SK-N-DZ (cell line): ENCODE measurements at places on chromosomes 1 and 21.

GRCh38 chr1:35932941-35933340, 2.0 kb downstream of the AGO3 start:
- no peak for DNase-seq

- no peak for DNase-seq
These were observed 1.2 kb upstream of the CAMTA1 start for GRCh38 chr1:6783936-6784559.

- DNase-seq: no peak
These were observed 44.8 kb upstream of the ATP2B4 start for GRCh38 chr1:203581841-203582240.

GRCh38 chr1:214067397-214067796, 79.6 kb downstream of the PROX1 start:
- DNase-seq: no peak

DNA sequence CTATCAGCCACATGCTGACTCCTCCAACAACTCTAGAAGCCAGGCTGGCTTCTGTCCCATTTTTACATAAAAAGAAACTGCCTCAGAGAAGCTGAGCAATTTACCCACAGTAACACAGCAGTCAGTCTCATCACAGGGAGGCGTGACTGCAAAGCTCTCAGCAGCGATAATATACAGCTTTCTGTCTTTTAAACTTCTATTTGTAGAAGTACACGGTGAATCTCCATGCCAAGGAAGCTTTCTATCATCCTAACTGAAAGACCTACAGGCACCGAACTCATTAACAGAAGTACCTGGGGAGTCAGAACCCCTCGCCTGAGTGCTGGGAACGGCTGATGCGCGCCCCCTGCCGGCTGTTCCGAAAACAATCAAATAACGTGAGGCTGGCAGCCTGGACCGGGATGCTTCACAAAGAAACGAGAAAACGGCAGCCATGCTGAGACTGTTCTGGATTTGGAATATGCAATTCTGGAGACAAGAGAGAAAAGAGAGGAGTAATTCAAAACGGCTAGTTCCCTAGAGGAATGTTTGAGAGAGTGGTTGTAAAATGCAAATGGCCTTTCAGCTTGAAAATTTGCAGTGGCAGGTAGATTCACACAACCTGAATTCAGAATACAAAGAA, 43.5 kb upstream of the RAB4A start:
- peak; percentile 72 for DNase-seq

DNA sequence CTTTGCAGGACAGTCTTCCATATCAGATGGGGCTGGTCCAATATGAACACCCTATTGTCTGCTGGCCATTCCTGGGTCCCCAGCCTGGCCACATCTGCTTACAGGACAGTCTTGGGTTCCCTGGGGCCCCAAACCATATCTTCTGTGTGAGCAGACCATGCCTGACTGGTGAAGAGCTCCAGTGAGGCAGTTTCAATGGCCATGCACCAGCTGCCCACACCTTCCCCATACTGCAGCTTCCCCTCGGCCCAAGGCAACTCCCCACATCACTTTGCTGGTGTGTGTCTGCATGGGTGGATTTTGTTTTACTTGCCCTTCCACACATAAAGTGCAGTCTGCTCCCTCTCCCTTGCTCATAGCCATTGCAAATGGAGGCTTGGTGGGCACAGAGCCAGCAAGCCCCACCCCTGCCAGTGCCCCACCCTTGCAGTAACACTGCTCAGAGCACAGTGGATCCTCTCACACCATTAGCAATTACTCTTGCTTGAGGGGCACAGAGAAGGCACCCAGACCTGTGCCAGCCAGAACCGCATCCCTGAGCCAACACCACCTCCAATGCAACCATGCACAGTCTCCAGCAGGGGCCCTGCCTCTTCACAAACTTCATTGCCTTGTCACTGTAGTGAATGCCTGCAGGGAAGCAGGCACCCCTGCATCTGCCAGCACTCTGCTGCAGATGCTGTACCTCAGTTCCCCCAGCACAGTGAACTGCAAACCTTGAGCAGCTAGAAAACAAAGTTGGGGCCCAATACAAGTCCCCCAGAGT, 474.5 kb upstream of the BEND5 start:
- no peak for DNase-seq

DNA sequence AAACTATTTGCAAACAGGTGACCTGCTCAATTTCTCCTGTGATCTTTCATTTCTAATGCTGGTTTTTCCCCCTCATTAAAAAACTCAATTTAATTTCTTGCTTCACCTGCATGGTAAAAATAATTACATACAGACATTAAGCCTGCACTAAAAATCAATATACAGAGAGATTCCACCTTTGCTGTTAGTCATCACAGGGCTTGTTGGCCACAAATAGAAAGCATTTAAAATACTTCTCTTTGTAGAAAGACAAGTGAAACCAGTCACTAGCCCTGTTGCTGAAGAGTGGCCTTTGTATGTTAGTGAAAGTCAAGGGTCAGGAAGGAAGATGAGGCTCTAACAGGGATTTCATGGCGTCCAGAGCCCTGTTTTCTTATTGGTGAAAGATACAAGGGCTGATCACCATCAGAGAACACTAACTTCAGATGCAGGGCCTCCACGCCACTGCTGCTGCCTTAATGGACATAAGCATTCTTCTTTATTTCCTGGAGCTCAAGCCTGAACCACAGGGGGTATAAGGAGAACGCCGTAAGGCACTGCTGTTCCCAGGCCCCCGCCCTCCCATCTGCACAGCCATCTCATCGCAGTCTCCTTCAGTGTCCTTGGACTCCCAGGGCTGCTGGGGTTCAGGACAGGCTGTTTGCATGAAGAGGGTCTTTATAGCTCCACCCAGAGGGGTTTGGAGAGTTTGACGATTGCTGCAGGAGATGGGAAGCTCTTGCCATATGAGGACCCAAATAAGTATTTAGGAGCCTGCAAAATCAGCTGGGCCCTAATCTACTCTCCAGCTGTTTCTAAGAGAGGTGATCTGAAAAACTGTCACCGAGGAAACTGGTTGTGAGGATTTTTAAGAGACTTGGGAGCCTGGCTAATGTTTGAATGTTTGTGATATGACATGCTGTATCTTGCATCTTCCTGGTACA, 117.3 kb upstream of the IRF2BP2 start:
- DNase-seq: no peak

GRCh38 chr1:199747984-199748383, 279.5 kb upstream of the NR5A2 start:
- peak; percentile 6 for DNase-seq

DNA sequence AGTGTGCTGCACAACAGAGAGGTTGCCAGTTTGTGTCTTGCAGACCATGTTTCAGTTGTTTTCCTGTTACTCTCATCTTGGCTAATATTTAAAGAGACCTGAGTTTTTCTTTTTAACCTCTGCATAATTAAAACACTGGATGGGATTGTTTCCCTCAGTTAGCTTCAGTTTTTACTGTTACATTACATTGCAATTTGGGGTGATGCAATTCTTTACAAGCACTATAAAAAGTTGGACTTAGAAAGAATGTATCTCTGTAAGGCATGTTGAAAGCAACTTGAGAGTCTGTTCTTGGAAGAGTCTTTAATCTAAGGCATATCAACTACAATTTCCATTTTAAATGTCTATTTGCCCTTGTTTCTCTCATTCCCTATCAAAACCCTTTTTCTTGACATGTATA, 99.1 kb downstream of the DNM3 start:
- no peak for DNase-seq

- DNase-seq: no peak
These were observed 7.0 kb downstream of the LRRC3 start for GRCh38 chr21:44462086-44462833.

- peak; percentile 92 for DNase-seq
These were observed at the start of gene IPO9 for GRCh38 chr1:201828820-201829774. Gene IPO9 (plus strand): TSS chr1:201829157. CDS start chr1:201829210, 53 bp downstream.

- DNase-seq: no peak
These were observed 2.5 kb downstream of the TGFBR3 start for GRCh38 chr1:91883470-91883869.

- no peak for DNase-seq
These were observed 1.8 kb downstream of the PLPP3 start for GRCh38 chr1:56577406-56578137.

- no peak for DNase-seq
These were observed 88.0 kb upstream of the TLR5 start for GRCh38 chr1:223231011-223231572.

DNA sequence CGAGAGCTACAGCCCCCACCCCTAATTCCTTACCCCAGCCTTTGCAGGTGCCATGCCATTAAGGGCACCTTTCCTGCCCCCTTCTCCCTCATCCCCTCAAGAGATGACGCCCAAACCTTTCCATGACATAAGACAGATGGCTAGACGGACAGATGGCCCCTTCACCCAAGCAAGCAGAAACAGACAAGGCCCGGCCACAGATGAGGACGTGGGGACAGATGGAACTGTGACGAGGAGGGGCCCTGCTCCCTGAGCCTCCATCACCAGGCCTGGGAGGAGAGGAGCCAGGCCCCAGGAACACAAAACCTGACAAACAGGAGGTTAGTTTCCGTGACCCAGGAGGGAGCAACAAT, 24.7 kb upstream of the PEF1 start:
- peak; percentile 44 for DNase-seq

GRCh38 chr1:66247415-66248208, 286.3 kb upstream of the SGIP1 start:
- DNase-seq: no peak

GRCh38 chr1:61981870-61982660, 212.6 kb upstream of the L1TD1 start:
- DNase-seq: peak; percentile 91

- no peak for DNase-seq
These were observed 19.4 kb downstream of the GADD45A start for GRCh38 chr1:67704351-67704750.

DNA sequence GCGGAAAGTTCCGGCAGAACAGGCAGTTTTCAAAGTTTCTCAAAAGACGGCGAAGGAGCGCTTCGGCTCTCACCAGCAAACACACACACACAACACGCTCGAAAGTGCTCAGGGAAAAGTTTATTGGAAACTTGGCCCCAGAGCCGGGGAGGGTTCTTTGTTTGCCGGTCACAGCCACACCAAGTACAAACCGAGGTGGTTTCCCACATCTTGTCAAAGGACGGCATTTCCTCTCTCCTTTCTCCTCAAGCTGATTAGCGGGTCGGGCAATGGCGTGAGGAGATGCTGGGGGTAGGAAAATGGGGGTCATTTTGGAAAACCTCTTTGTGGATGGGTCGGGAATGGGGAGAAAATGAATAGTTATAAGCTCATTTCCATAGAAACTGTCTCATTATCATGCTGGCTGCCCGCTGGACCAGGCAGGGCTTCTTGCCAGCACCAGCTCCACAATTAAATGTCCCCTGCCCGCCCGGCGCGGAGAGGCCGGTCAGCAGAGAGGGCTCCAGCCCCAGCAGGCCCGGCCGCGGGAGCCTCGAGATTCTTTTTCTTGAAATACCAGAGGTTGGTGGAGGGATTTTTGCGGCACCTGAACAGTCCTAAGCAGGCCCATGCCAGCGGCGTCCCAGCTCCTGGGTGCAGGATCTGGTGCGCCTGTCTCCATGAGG, 92.3 kb downstream of the PRDM16 start:
- DNase-seq: no peak

DNA sequence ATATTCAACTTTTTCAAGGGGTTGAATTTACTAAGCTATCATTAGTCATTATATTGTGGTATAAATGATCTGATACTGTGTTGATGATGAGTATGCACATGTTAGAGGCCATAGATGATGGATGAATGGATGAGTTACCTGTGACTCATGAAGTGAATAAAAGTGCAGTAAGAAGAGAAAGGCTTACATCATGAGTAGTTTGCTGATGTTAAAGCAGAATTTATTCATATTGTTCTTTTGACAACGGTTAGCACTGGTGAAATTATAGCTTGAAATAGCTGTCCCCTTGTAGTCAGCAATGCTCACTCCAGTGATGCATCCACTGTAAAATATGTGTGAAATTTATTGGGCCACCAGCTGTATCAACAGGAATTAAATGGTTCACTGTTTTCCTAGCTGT, 541.0 kb upstream of the ZRANB2 start:
- DNase-seq: no peak

GRCh38 chr1:184310157-184310819, 76.5 kb upstream of the C1orf21 start:
- no peak for DNase-seq

GRCh38 chr1:189752461-189752995, 725.1 kb downstream of the BRINP3 start:
- no peak for DNase-seq

DNA sequence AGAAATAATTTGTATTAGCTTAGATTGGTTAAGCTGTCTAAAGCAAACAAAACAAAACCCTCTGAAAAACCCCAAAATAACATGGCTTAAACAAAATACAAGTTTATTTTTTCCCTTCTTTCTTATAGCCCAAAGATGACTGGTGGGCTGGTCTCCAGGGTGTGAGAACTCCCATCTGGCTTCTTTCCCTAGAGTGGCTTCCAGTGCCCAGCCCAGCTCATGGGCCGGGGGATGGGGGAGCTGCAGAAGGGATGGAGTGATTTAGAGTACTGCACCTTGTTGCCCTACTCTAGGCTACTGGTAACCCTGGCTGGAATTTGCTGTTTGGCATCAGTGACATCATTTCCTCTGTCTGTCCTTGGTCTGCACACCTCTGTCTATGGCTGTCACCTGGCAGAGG, 223.0 kb downstream of the PBX1 start:
- DNase-seq: no peak

GRCh38 chr1:6397844-6398441, 4.4 kb upstream of the ACOT7 start:
- DNase-seq: no peak

DNA sequence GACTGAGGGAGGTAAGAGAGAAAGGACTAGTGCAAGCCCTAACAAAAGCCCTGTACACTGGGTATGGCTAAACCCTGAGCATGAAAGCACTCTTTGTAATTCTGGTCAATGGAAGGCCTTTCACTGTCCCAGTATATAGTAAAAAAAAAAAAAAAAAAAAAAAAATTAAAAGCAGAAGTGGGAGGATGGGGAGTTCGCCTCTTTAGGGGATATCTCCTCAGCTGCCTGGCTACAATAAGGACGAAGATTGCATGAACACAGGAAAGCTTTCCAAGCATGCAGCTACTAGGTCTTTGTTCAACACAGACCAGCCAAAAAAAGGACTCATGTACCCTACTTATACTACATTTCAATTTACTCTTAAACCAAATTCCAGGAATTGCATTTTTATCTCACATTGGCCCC, 59.1 kb downstream of the EIF4G3 start:
- DNase-seq: no peak

- DNase-seq: no peak
These were observed 276.1 kb downstream of the LMX1A start for GRCh38 chr1:165080253-165080896.

DNA sequence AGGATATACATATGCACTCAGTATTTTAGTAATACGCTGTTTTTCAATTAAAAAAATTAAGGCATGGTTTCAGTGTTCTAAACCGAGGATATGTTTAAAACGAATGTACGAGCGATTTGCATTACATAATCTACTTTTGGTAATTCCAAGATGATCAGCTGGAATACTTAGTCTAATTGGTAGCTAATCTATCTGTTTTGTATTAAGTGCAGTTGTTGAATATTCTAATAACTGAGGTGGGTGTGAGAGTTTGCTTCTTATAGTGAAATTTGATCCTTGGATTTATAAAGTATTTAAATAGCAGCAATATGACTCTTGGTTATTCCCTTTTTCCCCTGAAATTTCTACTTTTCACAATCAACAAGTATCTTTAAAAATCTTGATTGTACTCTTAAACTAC, 1.3 kb downstream of the RNF2 start:
- DNase-seq: no peak

GRCh38 chr1:79197421-79197820, 190.9 kb upstream of the ADGRL4 start:
- peak; percentile 25 for DNase-seq

GRCh38 chr1:238396140-238396539, 505.4 kb upstream of the ZP4 start:
- no peak for DNase-seq
